Activated CD4-positive, alpha-beta T cell treated with anti-CD3 and anti-CD28 coated beads, Interleukin-2, amount 50 U/mL, for 1 hour (primary cell): ENCODE measurements at places on chromosomes 1 and 21.

GRCh38 chr21:34642211-34643075 lies 26.4 kb upstream of the CLIC6 start:
- DNase-seq, result no peak

- peak; percentile 67 for DNase-seq
These were observed 15.0 kb upstream of the MTARC2 start for GRCh38 chr1:220733086-220733601.

- peak; percentile 44 for DNase-seq
These were observed 10.7 kb upstream of the RGS16 start for GRCh38 chr1:182614796-182615454.

GRCh38 chr21:39029900-39030884 lies 153.1 kb downstream of the PSMG1 start:
- no peak for DNase-seq

DNA sequence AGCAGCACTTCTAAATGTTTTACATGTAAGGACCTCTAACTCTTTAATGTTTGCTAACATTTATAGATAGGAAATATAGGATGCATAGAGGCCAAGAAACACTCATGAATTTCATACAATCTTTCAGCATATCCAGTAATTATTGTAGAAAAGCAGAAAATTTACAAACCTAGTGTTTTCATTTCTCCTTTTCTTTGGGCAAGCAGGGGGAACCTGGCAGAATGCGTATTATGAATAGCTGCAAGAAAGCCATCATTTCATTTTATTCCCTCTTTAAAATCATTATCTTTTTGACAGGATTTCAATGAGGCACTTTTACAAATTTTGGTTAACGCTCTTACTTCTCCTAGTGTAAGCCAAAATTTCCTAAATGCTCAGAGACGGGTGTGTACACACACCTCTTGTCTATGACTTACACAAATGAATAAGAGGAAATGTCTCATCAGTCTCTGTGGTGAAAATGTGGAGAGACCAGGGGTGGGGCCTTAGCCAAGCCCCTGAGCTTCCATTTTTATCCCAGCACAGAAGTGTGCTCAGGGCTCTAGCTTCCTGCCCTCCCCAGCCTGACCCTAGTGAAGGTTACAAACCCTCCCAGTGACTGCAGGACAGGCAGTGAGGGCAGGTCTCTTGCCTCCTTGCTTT lies 91.6 kb downstream of the LRRC8C start:
- no peak for DNase-seq

GRCh38 chr1:58722967-58723366 lies 23.1 kb upstream of the MYSM1 start:
- no peak for DNase-seq

DNA sequence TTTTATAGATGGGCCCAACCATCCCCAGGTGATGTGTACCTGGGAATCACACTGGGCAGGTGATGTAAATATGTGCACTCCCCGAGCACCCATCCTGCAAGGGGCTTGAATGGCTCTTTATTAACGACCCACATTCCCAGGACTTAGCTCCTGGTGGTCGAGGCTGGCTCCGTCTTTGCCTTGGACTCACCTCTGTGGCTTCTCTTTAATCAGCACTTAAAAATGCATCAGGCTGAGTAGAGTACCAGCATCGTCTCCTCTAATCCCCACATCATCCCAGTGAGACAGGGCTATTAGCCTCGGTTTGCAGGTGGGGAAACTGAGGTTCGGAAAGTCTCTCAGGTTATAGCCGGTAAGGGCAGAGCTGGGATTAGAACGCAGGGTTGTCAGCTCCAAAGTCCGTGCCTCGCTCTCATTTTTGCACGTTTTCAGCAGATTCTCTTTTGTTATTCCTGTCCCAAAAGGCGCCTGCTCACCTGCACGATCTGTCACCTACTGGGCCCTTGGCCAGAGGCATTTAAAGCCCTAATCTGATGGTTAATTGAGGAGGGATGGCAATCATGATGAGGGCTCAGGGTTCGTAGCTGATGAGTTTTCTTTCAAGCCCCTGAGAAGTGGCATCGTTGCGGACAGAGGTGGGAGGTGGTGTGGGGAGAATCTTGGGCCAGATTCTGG lies 29.4 kb downstream of the SPSB1 start:
- DNase-seq, result no peak

DNA sequence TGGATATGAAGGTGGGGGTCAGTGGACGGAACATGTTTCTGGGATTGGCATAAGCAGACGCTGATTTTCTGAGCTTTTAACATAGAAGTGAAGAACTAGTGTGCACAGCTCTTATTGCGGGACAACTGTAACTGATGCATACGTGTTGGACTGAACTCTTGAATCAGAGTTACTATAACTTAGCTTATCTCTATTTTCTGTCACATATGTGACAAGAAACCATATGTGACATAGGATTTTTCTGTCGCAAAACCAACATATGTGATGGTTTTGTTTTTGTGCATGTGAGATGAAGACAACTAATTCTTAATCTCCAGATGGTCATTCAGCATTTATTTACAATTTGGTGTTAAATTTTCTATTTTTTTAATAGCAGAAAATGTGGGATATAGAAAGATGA lies 249.9 kb downstream of the GREM2 start:
- no peak for DNase-seq

- DNase-seq, result no peak
These were observed 36.6 kb downstream of the ITPKB start for GRCh38 chr1:226702318-226702956.

GRCh38 chr1:157597959-157598667 lies at the start of gene FCRL4:
TSS of gene FCRL4 (minus strand) at chr1:157598085. CDS start at chr1:157597944, 141 bp downstream.
- no peak for DNase-seq

DNA sequence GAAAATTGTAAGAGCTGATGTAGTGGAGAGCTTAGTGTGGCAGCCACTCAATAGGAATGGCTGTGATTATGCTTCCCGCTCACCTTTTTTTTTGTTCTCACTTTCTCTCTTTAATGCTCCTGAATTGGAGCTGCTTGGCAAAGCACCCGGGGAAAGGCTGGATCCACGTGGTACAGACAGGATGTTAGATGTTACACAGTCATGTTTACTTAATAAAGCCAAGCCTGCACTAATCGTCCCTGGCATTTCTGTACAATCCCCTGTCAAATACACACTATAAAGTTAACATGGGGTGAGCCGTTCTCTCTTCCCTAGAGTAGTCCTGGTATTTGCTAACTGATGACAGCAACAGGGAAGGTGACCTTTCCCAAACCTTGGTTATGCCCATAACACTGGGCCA lies 187.8 kb downstream of the ZSCAN20 start:
- no peak for DNase-seq

DNA sequence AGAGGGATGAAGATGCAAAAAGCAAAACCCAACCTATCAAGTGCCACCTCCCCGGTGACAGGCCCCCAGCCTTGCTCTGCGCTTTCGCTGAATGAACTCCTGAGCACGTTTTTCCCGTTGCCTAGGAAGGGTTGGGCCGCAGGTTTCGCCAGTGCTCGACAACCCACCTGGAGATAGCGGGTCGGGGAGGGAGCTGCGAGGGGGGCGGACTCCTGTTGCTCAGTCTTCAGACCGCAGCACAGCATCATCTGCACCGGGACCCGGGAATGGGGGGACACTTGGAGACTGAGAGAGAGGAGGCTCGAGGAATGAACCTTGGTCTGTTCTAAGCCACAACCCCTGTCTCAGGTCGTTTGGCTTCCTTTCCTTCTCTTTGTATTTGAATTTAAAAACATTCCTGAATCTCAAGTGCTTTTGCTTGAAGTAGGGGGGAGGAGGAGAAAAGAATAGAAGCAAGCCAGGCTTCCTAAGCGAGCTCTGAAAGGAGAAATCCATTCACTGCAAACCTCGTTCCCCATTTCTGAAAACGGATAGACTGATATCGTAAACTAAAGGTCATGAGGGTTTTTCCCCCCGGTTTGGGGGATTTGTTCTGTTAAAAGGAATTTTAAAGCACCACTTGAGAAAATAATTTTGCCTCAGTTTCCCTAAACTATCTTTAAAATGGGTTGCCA lies 1.2 kb downstream of the AK5 start:
- peak; percentile 8 for DNase-seq

DNA sequence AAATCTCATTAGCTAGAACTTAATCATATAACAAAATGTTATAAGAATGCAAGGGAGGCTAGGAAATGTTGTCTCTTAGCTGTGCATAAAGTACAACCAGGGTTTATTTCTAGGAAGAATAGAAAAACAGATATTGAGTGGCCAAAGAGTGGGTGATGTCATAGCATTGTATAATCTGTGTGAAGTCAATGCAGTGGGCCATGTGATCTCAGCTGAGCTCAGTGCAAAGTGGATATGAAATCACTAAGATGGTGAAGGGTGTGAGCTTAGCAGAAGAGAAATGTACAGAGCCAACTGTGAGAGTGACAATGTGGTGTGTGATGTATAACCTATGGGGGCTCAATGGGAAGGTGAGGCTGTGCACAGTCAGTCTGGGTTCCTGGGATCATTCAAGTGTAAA lies 29.7 kb upstream of the DUSP23 start:
- no peak for DNase-seq

DNA sequence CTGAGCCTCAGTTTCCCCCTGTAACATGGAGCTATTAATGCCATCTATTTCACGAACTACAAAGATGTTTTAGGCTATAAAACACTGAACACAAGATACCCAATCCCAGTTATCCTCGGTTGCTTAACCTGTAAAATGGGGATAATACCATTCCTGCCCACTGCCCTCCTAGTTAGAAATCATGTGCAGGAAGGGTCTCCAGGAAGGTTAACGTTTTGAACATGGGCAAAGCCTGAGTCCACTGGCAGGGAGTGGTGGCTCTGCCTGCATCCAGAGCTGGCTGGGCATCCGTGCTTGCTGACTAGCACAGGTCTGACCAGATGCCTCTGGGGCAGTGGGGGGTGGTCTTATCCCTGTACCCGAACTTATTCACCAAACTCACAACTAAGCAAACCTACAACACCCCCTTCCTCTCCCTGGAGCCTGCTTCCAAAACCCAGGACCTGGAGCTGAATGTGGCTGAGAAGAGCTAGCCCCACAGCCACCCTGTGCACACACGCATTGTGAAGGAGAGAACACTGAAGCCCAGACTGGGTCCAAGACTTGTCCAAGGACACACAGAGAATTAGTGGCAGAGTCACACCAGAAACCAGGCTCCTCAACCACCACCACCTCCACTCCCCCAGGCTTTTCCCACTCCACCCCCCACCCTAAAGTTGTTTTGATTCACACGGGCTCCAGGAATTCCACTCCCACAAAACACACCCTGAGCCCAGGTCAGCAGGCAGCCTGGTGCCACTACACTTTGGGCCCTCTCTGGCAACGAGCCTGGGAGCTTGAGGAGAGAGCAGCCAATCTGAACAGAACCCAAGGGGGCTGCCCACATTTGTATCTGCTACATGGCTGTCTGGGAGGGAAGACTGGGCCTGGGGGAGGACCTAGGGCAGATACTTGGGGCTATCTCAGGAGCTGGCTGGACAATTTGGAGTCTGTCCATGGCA lies 1.6 kb downstream of the E2F2 start:
- DNase-seq, result no peak
